ENCODE measurements at places on chromosomes 5 and 9.

GRCh38 chr9:13642646-13643045 lies 363.2 kb upstream of the MPDZ start:
- DNase-seq = no peak

DNA sequence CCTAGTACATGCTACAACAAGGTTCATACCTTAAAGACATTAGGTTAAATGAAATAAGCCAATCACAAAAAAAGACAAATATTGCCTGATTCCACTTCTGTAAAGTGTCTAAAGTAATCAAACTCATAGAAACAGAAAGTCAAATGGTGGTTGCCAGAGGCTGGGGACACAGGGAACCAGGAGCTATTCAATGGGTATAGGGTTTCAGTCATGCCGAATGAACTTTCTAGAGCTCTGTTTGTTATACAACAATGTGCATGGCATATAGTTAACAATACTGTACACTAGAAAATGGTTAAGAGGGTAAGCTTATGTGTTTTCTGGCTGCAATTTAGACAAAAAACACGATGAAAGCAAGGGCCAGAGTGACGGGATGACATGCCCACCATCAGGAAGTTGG lies 70.8 kb upstream of the EGFLAM start:
- no peak for DNase-seq

DNA sequence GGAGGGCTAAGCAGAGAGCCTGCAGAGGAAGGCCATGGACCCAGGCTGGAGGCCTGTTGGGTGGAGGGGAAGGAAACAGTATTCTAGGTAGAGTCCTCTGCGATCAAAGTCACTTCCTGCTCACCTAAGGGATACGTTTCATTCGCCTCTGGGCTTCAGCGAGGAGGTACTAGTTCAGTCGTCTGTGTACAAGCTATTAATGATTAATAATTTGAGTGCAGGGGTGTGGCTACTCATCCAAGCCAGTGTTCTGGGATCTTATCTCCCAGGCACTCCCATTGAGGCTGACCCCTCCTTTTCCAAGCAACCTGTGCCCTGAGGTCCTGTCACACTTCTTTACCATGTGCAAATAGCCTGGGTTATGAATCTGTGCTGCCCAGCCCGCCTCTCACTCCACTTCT lies 25.2 kb downstream of the RALGPS1 start:
- DNase-seq = no peak

DNA sequence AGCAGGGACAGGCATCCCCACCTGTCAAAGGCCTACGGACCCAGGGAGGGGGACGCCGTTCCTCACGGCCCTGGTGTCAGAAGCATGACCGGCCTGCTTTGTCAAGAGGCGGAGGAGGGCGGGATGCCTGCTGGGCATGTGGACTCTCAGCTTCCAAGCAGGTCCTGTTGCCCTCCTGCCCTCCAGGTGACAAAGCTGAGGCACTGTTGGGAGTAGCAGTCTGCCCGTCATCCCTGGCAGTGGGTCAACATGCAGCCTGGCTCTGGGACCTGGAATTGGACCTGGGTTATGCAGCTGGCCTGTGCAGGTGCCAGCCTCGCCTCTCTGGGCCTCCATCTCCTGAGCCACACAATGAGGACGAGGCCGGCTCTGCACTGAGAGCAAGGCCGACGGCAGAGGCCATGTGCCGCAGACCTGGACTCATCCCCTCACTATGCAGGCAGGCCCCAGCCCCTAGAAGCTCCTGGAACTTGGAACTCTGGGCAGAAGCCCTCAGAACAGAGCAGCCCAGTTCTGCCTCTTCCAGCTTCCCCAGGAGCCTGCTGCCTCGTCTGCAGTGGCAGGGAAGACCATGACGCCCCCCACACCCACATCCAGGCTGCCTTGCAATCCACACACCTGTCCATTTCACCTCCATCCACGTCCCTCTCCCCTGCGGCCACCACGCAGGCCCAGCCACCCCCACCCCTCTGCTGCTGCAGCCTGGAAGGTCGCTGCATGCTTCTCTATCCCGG lies 20.8 kb upstream of the FCN1 start:
- no peak for DNase-seq
